ENCODE measurements at places on chromosomes 16 and 17. TPM values are rescaled to one million over a fixed set of nuclear protein-coding genes. Genes with fewer than 3 reads are reported as not detected.

NKD1 gene
- polyA plus RNA-seq: not detected

- H3K4me1 ChIP-seq: no peaks in the 10 kb centered on the region
- no peak overlapping the region for H3K27ac ChIP-seq
- H3K4me3 ChIP-seq: no peak overlapping the region
- no peaks in the 10 kb centered on the region for H3K36me3 ChIP-seq
- peak; percentile 66 for DNase-seq
Measured at GRCh38 chr17:67689534-67690177, 28.1 kb upstream of the NOL11 start.

DNA sequence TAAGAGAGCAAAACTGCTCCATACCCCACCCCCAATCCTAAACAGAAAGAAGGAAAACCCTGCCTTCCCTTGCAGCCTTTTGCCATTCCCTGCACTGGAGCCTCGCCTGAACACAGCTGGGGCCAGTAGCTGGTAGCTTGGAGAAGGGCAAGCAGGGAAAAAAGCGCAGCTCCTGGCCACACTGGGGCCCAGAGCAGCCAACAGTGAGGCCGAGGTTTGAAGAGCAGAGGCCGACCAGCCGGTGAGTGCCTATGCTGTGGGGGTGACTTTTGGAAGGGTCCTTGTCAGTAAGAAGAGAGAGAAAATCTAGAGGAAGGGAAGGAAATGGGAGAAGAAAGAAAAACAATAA lies 3.2 kb upstream of the HOXB9 start:
- no peaks in the 10 kb centered on the region for H3K4me1 ChIP-seq
- H3K27me3 ChIP-seq: peaks cover 98% of the 10 kb centered on the region
- DNase-seq: no peak
- H3K27ac ChIP-seq: no peak overlapping the region
- H3K4me3 ChIP-seq: no peak overlapping the region

DNA sequence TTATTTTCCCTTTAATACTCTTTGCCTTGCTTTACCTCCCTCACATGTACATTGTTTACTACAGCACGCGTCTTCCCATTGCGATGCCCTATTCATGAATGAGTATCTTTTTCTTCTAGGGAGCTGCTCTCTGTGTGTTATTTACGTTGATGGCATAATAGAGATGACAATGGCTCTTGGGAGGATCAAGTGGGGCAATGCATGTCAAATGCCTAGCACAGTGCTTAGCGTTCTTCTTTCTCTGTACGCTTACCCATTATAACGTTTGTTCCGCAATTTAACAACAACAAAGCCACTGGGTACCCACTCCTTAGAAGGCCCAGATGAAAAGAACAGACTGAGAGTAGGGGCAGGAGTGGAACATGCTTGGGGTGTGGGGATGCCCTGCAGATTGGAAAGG lies 271.6 kb upstream of the TNRC6C start:
- H3K36me3 ChIP-seq: no peaks in the 10 kb centered on the region
- no peak for DNase-seq
- peaks cover 22% of the 10 kb centered on the region for H3K27me3 ChIP-seq

DNA sequence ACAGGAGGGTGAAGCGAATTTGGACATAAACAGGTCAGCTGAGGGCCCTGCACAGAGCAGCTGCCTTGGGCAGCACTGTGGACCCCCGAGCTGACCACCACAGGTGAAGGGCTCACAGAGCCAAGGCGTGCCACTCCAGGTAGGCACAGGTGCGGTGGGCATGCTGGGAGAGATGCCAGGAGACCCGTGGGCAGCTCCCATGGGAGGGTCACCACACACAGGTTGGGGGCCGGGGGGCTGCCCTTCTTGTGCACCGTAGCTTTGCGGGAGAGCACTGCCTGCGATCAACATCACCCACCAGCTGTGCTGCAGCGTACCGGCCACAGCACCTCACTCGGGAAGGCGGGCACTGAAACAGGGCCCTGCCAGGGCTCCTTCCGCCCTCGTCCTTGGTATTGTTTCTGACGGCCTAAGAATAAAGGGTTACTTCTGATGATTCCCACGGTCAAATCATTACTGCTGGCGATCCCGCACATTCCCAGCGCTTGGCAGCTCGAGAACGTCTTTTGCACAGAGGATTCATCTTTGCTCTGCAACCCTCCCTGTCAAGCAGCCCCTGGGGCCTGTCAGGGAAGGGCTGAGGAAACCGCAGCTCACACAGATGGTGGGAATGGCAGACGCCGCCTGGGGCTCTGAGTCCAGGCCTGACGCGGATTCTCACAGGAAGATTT lies 181.7 kb downstream of the BANP start:
- H3K4me1 ChIP-seq: peaks cover 4% of the 10 kb centered on the region
- H3K36me3 ChIP-seq: no peaks in the 10 kb centered on the region
- peaks cover 4% of the 10 kb centered on the region for H3K27me3 ChIP-seq
- DNase-seq: no peak
- no peak overlapping the region for H3K4me3 ChIP-seq

- no peaks in the 10 kb centered on the region for H3K27me3 ChIP-seq
- H3K27ac ChIP-seq: peak overlapping the region; percentile 9
- no peak overlapping the region for H3K4me3 ChIP-seq
- H3K4me1 ChIP-seq: peaks cover 21% of the 10 kb centered on the region
Measured at GRCh38 chr17:31721291-31722025, 137.6 kb downstream of the COPRS start.

Measured in IMR-90 (cell line).